ENCODE measurements at places on chromosomes 16 and 17. TPM values are rescaled to one million over a fixed set of nuclear protein-coding genes. Genes with fewer than 3 reads are reported as not detected.

The TMEM88 gene
- polyA plus RNA-seq, result 0.07 TPM

- DNase-seq, result no peak
Measured at GRCh38 chr16:49617016-49617629, 238.8 kb downstream of the ZNF423 start.

- DNase-seq, result no peak
Measured at GRCh38 chr16:51302042-51302441, 151.0 kb upstream of the SALL1 start.

DNA sequence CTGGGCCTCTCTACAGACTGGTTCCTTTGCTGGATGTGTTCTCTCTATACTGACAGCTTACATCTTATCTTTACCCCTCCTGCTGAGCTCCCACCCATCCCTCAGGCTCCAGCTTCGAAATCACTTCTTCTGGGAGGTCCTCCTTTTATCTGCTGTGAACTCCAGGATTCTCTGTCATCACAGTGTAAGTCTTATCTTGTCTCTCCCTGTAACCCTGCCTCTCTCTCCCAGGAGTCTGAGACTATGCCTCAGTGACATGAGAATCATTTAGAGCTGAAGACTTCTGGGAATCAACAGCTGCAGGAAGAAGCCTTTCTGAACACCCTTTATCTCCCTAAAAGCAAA is 148.1 kb upstream of the HS3ST3A1 start:
- no peak for DNase-seq

The WFDC1 gene
- polyA plus RNA-seq, result 32.1 TPM

The SULT1A2 gene
- not detected for polyA plus RNA-seq

The TBC1D3E gene
- polyA plus RNA-seq, result not detected

The FOXN1 gene
- not detected for polyA plus RNA-seq

GRCh38 chr17:51670899-51671298 is 410.6 kb downstream of the UTP18 start:
- DNase-seq, result no peak

Data from fibroblast of lung (primary cell).